ENCODE measurements at places on chromosomes 13 and 19. TPM values are rescaled to one million over a fixed set of nuclear protein-coding genes. Genes with fewer than 3 reads are reported as not detected.

DNA sequence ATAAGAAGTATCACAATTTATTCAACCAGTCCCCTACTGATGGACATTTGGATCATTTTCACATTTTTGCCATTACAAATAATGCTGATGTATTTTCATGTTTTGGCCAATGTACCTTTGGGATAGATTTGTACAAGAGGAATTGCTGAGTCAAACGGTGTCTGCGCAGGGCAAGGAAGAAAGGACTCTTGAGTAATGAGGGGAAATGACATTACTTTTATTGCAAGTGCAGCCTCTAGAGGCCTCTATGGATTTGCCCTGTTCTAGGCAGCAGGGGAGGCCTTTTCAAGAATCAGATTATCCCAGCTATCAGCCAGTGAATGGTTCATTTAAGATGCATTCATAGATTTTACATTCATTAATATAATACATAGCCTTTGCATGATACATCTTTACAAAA is 32.9 kb upstream of the GTF3A start:
- H3K4me1 ChIP-seq: no peaks in the 10 kb centered on the region
- no peak overlapping the region for H3K4me3 ChIP-seq
- H3K36me3 ChIP-seq: no peaks in the 10 kb centered on the region
- DNase-seq: no peak
- peaks cover 3% of the 10 kb centered on the region for H3K27me3 ChIP-seq

The SLC8A2 gene
- total RNA-seq: 0.23 TPM

The ZNF792 gene
- 11.5 TPM for total RNA-seq

- DNase-seq: no peak
- H3K27ac ChIP-seq: no peak overlapping the region
- no peaks in the 10 kb centered on the region for H3K27me3 ChIP-seq
Measured at GRCh38 chr19:40150170-40150569, 41.1 kb upstream of the MAP3K10 start.

GRCh38 chr13:43838909-43839308 is 40.6 kb downstream of the CCDC122 start:
- H3K27ac ChIP-seq: no peak overlapping the region
- no peaks in the 10 kb centered on the region for H3K36me3 ChIP-seq
- H3K27me3 ChIP-seq: no peaks in the 10 kb centered on the region
- no peaks in the 10 kb centered on the region for H3K4me1 ChIP-seq
- DNase-seq: no peak

- H3K27me3 ChIP-seq: no peaks in the 10 kb centered on the region
- H3K4me3 ChIP-seq: no peak overlapping the region
- no peak for DNase-seq
- no peaks in the 10 kb centered on the region for H3K36me3 ChIP-seq
Measured at GRCh38 chr13:101846249-101846648, 393.8 kb downstream of the ITGBL1 start.

DNA sequence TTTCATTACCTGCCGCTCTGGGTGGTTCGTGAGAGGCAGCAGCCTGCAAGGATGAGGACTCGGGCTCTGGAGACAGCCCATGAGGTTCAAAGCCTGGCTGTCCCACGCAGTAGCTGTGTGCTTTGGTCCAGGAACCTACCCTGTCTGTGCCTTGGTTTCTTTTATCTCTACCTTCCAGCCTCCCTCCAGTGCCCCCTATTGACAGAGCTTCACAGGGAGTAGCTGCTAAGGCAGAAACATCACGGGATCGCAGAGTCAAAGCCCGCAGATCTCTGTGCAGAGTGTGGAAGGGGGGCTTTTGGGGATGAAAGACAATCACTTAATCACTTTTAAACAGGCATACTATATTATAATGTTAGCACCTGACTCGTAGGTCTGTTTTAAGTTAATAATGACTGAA is 16.2 kb downstream of the ZNF71 start:
- no peaks in the 10 kb centered on the region for H3K4me1 ChIP-seq
- no peak overlapping the region for H3K27ac ChIP-seq
- no peak for DNase-seq
- H3K27me3 ChIP-seq: no peaks in the 10 kb centered on the region
- no peak overlapping the region for H3K4me3 ChIP-seq

- H3K27me3 ChIP-seq: peaks cover 13% of the 10 kb centered on the region
- DNase-seq: peak; percentile 72
- H3K36me3 ChIP-seq: peaks cover 6% of the 10 kb centered on the region
- H3K4me3 ChIP-seq: peak overlapping the region; percentile 91
Measured at GRCh38 chr19:925087-925525, 729 bp upstream of the ARID3A start.

- no peaks in the 10 kb centered on the region for H3K4me1 ChIP-seq
- H3K4me3 ChIP-seq: no peak overlapping the region
- H3K27ac ChIP-seq: no peak overlapping the region
- no peaks in the 10 kb centered on the region for H3K27me3 ChIP-seq
- DNase-seq: no peak
Measured at GRCh38 chr19:6374711-6375410, 872 bp downstream of the PSPN start.

The SRRM5 gene
- total RNA-seq: 0.29 TPM

GRCh38 chr19:32405431-32406160 is at the start of gene DPY19L3:
DPY19L3 (plus strand) TSS chr19:32405770; CDS start chr19:32408254, 2,484 bp downstream.
- H3K4me3 ChIP-seq: peak within 1 kb of the TSS; percentile 86
- peak within 1 kb of the TSS; percentile 96 for H3K27ac ChIP-seq
- peaks cover 9% of the 10 kb centered on the region for H3K36me3 ChIP-seq

The ANKRD10 gene
- 134 TPM for total RNA-seq

GRCh38 chr13:75724752-75725517 is 88.8 kb downstream of the LMO7 start:
- no peak overlapping the region for H3K4me3 ChIP-seq
- peaks cover 10% of the 10 kb centered on the region for H3K4me1 ChIP-seq
- no peaks in the 10 kb centered on the region for H3K27me3 ChIP-seq
- no peaks in the 10 kb centered on the region for H3K36me3 ChIP-seq

DNA sequence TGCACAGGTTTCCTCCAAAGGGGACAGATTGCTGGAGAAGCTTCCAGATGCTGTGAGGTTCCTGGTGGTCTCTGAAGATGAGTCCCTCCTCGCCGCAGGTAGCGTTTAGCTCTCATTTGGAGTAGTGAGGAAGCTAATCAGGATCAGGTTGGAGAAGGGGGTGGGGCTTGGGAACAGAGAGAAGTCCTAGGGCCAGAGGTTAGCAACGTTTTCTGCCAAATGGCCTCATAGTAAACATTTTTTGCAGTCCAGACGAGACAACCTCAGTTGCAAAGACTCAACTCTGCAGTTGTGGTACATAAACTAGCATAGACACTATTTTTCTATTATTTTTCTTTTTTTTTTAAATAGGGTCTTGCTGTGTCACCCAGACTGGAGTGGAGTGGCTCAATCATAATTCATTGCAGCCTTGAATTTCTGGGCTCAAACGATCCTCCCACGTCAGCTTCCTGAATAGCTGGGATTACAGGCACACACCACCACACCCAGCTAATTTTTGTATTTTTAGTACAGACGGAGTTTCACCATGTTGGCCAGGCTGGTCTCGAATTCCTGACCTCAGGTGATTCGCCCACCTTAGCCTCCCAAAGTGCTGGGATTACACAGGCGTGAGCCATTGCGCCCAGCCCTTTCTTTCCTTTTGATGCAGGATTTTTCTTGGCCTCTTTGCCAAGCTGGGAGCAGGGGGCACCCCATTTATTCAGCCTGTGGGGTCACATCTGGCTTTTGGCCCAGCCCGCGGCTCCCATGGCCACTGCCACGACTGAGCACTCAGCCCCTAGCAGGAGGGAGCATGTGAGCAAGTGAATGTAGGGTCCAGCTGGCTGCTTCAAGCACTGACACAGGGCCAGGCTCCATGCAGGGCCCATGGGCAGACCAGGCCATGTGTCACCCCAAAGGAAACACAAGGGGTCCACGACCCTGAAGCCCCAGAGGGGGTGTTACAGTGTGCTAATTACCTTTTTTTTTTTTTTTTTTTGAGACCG is 34.4 kb upstream of the SIN3B start:
- H3K4me1 ChIP-seq: no peaks in the 10 kb centered on the region
- no peaks in the 10 kb centered on the region for H3K36me3 ChIP-seq
- no peak for DNase-seq

DNA sequence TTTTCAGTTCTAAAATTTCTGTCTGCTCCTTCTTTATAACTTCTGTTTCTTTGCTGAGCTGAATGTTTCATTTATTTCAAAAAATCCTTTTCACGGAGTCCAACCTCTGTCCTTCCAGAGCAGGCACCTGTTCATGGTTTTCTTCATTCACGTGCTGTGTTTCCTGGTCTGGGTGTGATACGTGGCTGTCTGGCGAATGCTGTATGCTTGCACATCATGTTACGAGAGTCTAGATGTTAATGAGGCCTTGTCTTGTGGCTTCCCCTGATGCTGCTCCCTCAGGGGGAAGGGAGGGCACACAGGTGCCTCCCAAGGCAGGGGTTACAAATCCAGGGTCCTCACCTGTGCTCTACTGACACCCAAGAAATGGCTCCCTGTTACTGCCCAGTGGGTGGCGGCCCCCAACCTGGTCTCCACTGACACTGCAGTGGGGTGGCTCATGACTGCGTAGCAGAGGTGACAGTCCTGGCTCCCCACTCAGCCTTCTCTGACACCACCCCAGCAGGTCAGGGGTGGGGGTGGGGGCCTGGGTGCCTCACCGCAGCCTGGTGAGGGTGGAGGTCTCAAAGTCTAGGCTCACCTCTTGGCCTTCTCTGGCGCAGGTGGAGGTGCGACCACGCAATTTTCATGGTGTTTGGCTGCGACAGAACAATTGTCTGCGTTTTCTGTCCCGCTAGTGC is 20.1 kb upstream of the RAB20 start:
- no peak overlapping the region for H3K27ac ChIP-seq
- H3K27me3 ChIP-seq: no peaks in the 10 kb centered on the region
- no peak for DNase-seq
- no peaks in the 10 kb centered on the region for H3K36me3 ChIP-seq
- no peak overlapping the region for H3K4me3 ChIP-seq

- no peak for DNase-seq
- H3K27me3 ChIP-seq: no peaks in the 10 kb centered on the region
- no peaks in the 10 kb centered on the region for H3K4me1 ChIP-seq
- no peaks in the 10 kb centered on the region for H3K36me3 ChIP-seq
- no peak overlapping the region for H3K27ac ChIP-seq
Measured at GRCh38 chr13:85590231-85590931, 208.8 kb downstream of the SLITRK6 start.

The LGALS7B gene
- total RNA-seq: 3.2 TPM

GRCh38 chr13:90918536-90918935 is 429.0 kb upstream of the MIR17HG start:
- no peak overlapping the region for H3K4me3 ChIP-seq
- no peaks in the 10 kb centered on the region for H3K27me3 ChIP-seq
- no peaks in the 10 kb centered on the region for H3K36me3 ChIP-seq
- H3K4me1 ChIP-seq: no peaks in the 10 kb centered on the region
- no peak overlapping the region for H3K27ac ChIP-seq
- DNase-seq: no peak

GRCh38 chr13:40152145-40152544 is 496.7 kb downstream of the COG6 start:
- peaks cover 18% of the 10 kb centered on the region for H3K4me1 ChIP-seq
- H3K27me3 ChIP-seq: no peaks in the 10 kb centered on the region
- H3K4me3 ChIP-seq: no peak overlapping the region
- no peak for DNase-seq
- H3K36me3 ChIP-seq: no peaks in the 10 kb centered on the region
- no peak overlapping the region for H3K27ac ChIP-seq

- peaks cover 40% of the 10 kb centered on the region for H3K36me3 ChIP-seq
- H3K27ac ChIP-seq: no peak overlapping the region
- no peak overlapping the region for H3K4me3 ChIP-seq
- no peaks in the 10 kb centered on the region for H3K27me3 ChIP-seq
- DNase-seq: no peak
Measured at GRCh38 chr19:21308773-21309172, 20.4 kb downstream of the ZNF708 start.

GRCh38 chr13:52118595-52118994 is 10.3 kb downstream of the NEK5 start:
- no peaks in the 10 kb centered on the region for H3K4me1 ChIP-seq
- no peak overlapping the region for H3K27ac ChIP-seq
- no peaks in the 10 kb centered on the region for H3K36me3 ChIP-seq
- no peak overlapping the region for H3K4me3 ChIP-seq
- H3K27me3 ChIP-seq: no peaks in the 10 kb centered on the region

GRCh38 chr13:51950722-51951121 is 60.5 kb downstream of the ATP7B start:
- no peaks in the 10 kb centered on the region for H3K36me3 ChIP-seq
- no peaks in the 10 kb centered on the region for H3K4me1 ChIP-seq
- H3K27me3 ChIP-seq: no peaks in the 10 kb centered on the region
- DNase-seq: no peak

DNA sequence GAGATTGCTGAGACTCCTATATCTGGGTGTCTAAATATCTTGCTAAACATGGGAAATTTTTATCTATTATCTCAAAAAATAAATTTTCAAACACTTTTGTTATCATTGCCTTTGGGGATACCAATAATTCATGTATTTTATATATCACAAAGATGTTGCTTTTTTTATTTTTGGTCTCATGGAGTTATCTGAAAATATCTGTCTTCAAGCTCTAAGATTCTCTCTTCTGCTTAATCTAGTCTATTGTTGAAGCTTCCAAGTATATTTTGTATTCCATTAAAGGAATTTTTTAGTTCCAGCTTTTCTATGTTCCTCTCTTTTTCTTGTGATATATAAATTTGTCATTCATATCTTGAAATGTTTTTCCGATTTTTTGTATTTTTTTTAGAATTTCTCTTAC is 812.0 kb downstream of the DACH1 start:
- DNase-seq: no peak
- H3K4me1 ChIP-seq: no peaks in the 10 kb centered on the region
- no peaks in the 10 kb centered on the region for H3K36me3 ChIP-seq
- no peak overlapping the region for H3K4me3 ChIP-seq
- H3K27me3 ChIP-seq: no peaks in the 10 kb centered on the region

DNA sequence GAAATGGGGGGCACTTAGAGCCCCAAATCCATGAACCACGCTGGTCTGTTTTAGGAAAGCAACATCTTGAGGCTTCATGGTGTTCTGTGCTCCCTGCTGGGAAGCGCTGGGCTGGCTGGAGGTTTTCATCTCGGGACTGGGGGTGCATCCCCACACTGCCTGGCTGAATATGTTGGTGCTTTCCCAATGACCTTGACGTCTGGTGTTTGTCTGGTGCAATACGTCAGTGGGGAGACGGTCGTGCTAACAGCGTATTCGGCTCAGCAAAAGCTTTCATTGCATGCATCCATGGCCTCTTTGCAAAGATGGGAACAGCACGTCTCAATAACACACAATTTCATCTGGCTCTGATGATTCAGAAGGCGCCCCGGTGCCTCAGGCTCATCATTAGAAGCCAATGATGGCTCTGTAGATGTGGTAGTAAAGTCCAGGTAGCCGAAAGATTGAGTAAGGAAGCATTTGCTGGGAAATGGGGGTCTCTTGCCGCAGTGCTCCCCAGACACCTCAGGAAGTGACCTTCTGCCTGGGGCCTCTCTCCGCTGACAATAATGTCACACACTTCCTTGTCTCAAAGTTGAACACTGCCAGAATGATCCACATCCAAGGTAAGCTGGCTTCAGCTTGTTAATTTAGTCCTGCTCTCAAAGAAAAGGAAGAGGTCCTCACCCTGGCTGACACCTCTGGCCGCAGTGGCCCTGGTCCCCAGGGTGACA is 97.7 kb downstream of the ING1 start:
- no peaks in the 10 kb centered on the region for H3K36me3 ChIP-seq
- no peak overlapping the region for H3K27ac ChIP-seq
- H3K4me3 ChIP-seq: no peak overlapping the region

- no peaks in the 10 kb centered on the region for H3K27me3 ChIP-seq
- H3K4me3 ChIP-seq: no peak overlapping the region
- no peaks in the 10 kb centered on the region for H3K36me3 ChIP-seq
- H3K27ac ChIP-seq: no peak overlapping the region
- DNase-seq: no peak
Measured at GRCh38 chr13:40612041-40612440, 54.4 kb downstream of the FOXO1 start.

The ZNF610 gene
- 2.5 TPM for total RNA-seq

- no peaks in the 10 kb centered on the region for H3K4me1 ChIP-seq
- H3K27me3 ChIP-seq: no peaks in the 10 kb centered on the region
- no peak overlapping the region for H3K4me3 ChIP-seq
- DNase-seq: no peak
Measured at GRCh38 chr19:42512743-42513304, 15.5 kb downstream of the CEACAM1 start.
